ENCODE measurements at places on chromosomes 7 and 10.

GRCh38 chr10:87842776-87843497, 20.4 kb downstream of the KLLN start:
- DNase-seq: no peak

DNA sequence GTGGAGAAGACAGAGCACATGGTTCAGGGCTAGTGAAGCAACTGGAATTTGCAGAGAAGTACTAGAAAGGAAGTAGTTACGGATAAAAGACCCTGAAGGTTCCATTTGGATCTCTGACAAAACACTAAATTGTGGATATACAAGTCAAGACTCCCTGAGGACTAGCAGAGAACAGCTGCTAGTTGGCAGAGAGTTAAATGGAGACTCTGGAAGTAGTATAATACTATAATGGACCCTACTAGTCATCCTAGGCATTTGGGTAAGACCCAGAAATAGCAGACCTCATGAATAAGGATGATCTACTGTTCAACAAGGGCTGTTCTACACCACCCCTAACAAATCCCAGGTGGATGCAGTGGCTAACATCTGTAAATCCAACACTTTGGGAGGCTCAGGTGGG, 19.1 kb downstream of the MCMBP start:
- DNase-seq: no peak

- DNase-seq: no peak
Measured at GRCh38 chr10:100759331-100759730, 13.9 kb downstream of the PAX2 start.

GRCh38 chr7:4808565-4808964, 33.1 kb downstream of the AP5Z1 start:
- no peak for DNase-seq

DNA sequence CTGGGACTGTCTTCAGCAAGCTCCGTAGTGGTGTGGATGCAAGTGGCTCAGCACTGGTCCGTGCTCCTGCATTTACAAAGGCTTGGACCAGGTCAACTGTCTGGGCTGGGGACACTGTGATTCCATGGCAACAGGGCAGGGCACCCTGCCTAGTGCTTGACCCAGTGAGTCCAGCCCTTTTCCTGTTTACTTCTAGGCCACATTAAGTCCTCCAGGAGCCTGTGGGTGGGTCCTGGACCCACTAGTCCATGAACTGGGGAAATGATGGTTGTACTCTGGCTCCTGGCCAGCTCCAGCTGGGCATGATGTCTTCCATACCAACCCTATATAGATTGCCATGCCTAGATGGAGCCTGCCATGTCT, 152.0 kb downstream of the RPS24 start:
- DNase-seq: no peak

DNA sequence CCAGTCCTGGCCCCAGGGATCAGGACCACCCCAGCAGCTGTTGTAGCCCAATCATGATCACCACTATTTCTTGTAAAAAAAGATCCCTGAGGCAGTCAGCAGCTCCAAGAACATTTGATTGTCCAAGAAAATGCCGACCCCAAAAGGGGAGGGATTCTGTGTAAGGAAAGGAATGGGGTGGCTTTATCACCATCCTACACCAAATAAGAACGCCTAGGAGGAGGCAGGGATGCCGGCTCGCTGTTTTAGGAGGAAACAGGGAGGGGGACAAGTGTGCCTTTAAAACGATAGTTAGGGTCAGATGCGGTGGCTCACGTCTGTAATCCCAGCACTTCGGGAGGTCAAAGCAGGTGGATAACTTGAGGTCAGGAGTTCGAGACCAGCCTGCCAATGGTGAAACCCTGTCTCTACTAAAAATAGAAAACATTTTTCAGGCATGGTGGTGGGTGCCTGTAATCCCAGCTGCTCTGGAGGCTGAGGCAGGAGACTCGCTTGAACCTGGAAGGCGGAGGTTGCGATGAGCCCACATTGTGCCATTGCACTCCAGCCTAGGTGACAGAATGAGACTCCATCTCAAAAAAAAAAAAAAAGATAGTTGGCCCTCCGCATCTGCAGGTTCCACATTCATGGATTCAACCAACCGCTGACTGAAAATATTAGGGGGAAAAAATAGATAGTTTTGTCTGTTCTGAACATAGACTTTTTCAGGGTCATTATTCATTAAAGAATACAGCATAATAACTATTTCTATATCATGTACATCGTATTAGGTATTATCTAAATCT, 63.6 kb downstream of the PDIA4 start:
- no peak for DNase-seq

GRCh38 chr7:7742223-7742622, 23.8 kb upstream of the RPA3 start:
- DNase-seq: no peak

DNA sequence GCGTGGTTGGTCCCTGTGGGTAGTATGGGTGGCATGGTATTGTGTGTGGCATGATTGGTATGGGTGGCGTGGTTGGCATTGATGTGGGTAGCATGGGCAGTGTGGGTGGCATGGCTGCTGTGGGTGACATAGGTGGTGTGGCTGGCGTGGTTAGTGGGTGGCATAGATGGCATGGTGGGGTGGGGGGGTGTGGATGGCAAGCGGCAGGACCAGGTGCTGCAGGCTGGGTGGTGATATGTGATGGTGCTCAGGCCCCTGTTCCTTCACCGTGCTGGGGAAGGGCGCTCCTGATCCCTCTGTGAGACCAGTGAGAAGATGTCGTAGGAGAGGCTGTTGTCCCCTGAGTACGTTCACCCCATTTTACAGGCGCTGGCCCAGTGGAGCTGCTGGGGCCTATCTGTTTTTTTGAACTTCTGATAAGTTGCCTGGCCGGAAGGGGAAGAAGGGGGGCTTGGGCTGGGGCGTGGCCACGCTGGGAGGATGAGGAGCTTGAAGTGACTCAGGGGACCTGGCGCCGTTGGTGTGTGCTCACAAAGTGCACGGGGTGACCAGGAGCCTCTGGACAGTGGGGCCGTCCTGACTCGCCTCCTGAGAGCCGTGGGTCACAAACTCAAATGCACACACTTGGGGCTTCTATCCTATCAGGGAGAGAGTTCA, 17.5 kb downstream of the INPP5A start:
- DNase-seq: no peak

DNA sequence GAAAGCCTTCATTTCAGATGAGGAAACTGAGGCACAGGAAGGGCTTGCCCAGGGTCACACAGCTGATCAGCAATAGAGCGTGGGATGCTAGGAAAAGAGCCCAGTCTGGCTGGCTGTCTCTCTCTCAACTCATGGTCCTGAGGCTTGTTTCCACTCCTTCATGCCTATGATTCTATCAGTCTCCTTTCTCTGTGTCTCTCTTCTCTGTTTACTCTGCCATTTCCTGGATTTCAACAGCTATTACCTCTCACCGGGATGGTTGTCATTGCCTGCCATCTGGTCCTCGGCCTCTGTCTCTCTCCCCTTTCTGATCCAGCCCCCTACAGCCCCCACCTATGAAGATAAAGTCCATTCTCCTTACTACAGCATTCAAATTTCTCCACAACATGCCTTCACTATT, 93.3 kb upstream of the AGBL3 start:
- no peak for DNase-seq

DNA sequence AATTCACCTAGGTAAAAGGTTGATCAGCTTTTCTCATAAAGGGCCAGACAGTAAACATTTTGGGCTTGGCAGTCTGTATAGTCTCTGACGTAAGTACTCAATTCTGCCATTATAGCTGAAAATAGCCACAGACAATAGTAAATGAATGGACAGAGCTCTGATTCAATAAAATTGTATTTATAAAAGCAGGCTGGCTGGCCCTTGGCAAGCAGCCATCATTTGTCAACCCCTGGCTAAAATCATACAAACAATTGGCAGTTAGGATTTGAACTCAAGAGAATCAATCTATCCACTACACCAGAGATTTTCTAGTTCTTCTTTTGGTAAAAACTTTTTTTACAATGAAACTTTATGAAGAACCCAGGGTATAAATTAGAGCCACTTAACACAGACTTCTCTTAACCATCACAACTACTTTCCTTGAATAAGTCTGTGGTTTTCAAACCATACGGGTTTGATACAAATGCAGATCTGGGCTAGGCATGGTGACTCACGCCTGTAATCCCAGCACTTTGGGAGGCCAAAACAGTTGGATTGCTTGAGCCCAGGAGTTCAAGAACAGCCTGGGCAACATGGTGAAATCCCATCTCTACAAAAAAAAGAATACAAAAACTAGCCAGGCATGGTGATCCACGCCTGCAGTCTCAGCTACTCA, 124.5 kb downstream of the SLC16A9 start:
- DNase-seq: no peak

GRCh38 chr7:50779427-50779826, 3.3 kb downstream of the GRB10 start:
- DNase-seq: no peak

DNA sequence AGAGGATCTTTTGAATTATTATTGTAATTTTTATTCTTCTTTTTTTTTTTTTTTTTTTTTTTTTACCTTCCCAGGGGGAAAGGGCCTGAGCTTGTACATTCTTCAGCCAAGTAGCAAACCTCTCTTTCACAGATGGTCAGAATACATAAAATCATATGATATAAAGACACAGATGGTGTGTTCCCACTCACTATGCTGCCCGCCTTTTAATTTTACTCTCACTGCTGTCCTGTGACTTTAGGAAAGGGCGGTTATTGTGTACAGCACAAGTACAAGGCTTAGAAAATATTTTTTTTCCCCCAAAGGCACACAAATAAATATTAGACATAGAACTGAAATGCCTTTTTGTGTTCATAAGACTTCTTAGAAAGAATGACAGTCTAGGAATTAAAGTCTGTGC, 213.6 kb downstream of the RPS24 start:
- no peak for DNase-seq

DNA sequence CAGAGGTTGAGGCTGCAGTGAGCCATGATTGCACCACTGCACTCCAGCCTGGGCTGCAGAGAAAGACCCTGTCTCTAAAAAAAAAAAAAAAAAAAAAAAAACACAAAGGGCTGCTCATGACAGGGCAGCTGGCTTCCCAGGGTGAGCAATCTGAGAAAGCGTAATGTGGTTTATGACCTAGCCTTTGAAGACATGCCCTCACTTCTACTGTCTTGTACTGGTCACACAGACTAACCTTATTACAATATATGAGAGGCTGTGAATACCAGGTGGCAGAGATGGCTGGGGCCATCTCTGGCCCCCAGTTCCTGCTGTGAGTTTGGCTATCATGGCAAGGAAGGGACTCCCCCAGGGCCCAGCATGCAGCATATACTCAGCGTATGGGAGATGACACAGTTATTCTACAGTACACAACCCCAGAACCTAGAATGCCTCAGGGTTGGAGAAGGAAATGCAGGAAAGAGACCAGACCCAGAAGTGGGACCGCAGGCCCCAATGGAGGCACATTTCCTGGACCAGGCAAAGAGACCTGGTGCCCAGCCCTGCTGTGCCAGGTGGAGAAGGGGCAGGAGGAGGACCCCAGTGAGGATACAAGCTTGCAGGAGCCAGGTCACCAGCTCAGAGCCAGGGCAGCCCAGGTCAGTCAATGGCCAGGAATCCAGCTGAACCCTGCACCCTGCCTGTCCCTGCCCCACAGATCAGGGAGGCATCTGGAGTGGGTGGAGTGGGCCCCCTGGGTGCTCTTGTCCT, 26.3 kb downstream of the NPTX2 start:
- DNase-seq: no peak

DNA sequence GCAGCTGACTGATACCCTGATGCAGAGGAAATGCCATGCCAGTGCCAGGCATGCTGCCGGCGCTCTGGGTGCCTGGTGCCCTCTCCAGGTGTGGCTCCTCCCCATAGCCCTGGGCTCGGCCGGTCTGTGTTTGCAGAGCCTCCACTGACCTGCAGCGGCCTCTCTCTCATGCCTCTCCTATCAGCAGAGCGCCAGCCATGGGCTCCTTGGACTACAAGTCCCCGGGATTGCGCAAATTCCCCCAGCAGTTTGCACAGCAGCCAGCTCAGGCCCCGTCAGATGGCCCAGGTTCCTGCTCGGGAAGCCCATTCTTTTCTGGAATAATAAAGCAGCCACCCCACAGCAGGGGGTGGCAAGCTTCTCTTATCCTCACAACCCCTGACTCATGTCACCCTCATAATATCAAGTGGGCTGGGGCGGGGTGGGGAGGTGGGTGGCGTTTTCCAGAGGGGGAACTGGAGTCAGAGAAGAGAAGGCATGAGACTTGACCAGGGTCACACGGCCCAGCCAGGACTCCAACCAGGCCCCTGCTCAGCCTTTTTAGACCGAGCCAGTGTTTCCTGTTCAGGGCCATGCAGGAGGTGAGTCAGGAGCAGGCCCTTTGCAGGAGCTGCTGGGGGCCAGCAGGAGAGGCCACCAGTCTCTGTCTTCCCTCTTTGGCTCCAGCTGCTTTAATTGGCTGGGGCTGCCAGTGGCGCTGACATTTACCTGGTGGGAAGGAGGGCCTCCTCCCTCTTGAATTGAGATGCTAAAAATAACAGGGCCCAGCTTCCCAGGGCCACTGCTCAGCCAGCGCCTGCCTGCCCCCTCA, 58.6 kb downstream of the ZMIZ1 start:
- peak; percentile 72 for DNase-seq

DNA sequence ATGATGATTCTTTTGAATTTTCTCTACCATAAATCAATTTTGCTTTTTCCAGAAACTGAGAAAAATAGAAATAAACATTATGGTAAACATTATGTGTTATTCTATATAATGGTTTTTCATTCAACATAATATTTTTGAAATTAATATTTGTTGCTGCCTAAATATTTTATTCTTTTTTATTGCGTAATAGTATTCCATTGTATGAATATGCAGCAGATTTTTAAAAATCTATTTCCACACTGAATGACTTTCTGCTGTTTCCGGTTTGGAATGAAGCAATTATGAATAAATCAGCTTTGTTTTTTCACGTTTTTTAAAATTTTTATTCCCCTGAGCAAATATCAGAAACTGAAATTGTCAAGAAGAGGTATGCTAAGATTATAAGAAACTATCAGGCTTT, 335.2 kb upstream of the KCND2 start:
- DNase-seq: no peak

DNA sequence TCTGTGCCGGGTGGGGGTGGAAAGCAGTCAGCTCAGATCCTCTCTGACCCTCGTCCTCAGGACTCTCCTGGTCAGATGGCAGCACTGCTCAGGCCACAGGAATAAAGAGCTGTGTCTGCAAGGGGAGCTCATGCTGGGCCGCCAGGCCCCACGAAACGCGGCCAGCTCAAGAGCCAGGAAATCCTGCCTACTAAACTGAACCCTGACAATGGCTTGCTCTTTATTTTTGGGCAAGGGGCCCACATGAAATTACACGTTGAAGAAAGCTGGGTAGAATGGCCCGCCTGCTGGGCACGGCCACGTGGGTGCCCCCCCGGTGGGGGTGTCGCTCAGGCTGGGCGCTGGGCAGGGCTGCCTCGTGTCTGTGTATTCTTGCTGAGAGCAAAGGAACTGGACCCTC, 103.0 kb downstream of the ITIH5 start:
- no peak for DNase-seq

Data from 8988T (cell line).